ENCODE measurements at places on chromosomes 3 and 15. TPM values are rescaled to one million over a fixed set of nuclear protein-coding genes. Genes with fewer than 3 reads are reported as not detected.

FHIT gene
- total RNA-seq, result 86.0 TPM

ASB14 gene
- not detected for total RNA-seq

STXBP5L gene
- total RNA-seq, result not detected

TUSC7 gene
- total RNA-seq, result not detected

PTH1R gene
- total RNA-seq, result not detected

DNA sequence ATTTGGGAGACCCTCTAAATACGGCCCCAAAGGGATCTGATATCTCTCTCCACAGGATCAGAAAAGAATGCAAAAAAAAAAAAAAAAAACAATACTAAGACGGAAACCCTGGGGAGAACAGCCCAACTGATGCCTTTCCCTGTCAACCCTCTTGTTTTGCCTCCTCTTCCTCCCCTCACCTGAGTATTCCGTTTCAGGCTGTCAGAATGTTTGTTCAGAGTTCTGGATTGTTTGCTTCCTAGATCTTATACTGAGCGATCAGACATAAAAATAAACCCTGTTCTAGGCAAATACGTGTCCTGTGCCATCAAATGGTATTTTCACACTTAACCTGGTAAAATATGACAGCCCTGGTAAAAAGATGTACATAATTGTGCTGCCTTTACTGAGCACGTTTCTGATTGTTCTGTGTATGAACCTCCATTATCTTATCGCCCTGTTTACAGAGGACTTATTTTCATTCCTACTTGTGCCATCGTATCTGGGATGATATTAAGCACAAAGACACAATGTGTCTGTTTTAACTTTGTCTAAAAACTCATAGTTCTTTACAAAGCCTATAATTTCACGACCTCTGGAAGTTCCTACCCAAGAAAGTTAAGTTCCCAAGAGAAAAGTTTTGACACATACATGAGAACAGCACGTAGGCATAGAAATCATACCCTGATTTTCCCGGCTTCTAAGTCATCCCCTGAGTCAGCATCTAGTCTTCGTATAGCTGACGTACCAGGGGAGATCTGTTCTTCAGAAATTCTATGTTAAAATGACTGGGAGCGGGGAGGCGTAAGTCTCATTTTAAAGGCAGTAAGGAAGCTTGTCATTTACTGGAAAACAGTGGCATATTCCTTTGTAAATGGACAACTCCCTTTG, 856 bp downstream of the ZBTB38 start:
- DNase-seq, result no peak

GRCh38 chr15:60801395-60801794, 322.5 kb upstream of the ICE2 start:
- no peak for DNase-seq

DNA sequence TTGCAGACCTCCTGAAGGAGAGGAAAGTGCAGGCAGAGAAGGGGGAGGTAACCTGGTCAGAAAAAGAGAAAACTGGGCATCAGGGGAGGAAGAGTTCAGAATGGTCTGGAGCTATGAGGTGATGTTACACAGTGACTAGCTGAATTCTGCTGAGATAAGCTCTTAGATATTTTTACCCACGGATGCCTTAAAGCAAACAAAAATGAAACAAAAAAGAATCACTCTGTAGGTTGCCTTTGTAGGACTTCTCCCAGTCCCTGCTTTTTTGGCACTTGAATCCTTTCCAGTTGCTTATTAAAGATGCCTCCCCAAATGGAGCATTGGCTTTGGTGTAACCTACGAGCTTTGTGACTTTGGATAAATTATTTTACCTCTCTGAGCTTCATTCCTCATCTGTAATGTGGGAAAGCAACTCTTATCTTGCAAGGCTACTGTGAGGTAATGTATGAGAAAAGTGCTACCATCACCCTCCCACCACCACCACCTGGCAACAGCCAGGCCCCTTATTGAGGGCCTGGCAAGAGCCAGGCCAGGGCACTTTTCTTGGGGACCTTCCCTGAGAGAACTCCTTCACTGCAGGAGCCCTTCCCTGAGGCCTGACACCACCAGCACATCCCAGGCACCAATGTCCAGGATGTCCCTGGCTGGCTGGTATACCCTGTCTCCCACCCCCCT, 2.7 kb downstream of the CCR1 start:
- no peak for DNase-seq

DNA sequence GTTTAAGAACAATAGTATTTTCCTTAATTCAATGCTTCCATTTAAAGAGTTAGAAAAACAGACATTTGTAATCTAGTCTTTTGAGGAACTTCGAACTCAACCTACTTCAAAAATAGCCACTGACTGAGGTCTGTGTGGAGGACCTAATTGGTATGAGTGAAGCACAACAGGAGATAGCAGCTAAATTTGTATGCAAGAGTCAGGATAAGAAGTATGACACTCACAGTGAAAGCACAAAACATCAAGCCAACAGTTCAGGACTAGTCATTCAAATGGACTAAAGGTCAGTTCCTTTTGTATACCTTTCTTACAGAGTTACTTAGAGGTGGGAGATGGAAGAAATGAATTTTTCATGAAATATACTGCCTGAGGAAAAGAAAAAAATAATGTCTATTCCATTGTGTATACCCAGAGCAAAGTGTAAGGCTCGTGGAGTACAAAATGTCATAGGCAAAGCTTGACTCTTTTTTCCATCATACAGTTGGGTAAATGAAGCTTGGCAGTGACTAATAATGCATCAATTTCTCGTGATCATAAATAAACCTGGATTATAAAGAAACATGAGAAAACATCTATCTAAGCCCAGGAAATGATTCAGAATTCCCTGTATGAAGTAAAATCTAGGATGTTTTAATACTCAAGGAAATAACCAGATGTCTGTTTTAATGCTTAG, 1005.2 kb upstream of the CADM2 start:
- DNase-seq, result no peak

DNA sequence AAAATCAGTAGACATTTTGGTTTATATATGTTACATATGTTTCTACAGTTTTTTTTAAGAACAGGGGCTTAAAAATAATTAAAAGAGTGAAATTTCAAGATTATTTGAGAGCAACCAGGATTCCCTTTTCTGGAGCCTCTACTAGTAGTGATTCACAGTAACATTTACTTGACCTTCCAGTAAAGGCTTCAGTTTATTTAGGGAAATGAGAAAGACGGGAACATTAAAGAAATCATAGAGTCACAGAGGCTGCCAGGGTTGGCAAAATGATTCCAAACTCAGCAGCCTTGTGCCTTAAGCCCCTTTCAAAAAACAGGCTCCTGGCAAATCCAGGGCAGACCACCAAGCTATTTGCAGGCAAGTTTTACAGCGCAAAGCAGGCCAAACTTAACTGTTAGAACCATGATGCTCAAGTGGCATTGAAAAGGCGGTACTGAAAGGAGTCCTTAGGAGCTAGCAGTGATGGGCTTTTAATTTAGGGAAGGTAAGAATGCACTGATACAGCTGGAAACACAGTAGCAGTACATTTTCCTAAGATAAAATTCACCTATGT, 201.1 kb upstream of the ADAMTS9 start:
- no peak for DNase-seq

GRCh38 chr15:93270937-93271467, 182.0 kb upstream of the RGMA start:
- no peak for DNase-seq

GRCh38 chr3:10474847-10475246, 30.5 kb downstream of the ATP2B2 start:
- DNase-seq, result no peak

- DNase-seq, result no peak
These were observed 309.8 kb upstream of the CTDSPL start for GRCh38 chr3:37551857-37552256.

GRCh38 chr3:120839120-120839519, 68.9 kb upstream of the STXBP5L start:
- no peak for DNase-seq

DNA sequence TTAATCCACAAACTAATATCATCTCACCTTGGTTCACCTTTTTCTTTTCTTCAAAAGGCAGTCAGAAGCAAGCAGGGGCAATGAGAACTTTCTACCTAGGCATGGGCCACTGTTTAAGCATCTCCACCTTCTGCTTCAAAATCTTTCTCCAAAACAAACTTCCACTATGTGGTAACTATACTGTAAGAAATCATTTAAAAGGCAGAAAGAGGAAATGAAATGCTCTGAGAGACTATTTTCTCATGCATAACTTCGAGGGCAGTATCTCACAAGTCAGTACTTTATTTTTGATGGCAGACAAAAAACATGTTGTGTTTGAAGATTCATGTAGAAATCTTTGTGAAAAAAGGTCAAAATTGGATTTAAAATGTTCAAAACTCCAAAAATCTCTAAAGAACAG, 419.7 kb downstream of the ZBTB20 start:
- DNase-seq, result no peak

GRCh38 chr3:190448256-190448655, 1.4 kb downstream of the TMEM207 start:
- no peak for DNase-seq

Measured in CD4-positive, alpha-beta T cell (primary cell).